ENCODE measurements at places on chromosomes 1 and 21.

- no peak for DNase-seq
Measured at GRCh38 chr1:63074321-63074720, 248.0 kb upstream of the FOXD3 start.

DNA sequence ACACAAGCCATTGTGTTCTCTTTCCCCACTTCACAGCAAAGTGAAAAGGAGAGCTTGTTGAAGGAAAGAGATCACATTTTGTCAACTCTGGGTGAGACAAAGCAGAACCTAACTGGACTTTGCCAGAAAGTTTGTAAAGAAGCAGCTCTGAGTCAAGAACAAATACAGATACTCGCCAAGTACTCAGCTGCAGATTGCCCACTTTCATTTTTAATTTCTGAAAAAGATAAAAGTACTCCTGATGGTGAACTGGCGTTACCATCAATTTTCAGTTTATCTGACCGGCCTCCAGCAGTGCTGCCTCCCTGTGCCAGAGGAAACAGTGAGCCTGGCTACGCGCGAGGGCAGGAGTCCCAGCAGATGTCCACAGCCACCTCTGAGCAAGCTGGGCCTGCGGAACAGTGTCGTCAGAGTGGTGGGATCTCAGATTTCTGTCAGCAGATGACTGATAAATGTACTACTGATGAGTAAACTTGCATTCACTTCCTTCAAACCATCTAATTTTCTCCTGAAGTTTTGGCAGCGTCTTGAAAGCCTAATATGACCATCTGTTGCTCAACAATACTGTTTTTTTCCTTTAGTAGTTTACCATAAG lies 43.7 kb downstream of the BACH1 start:
- DNase-seq, result no peak

DNA sequence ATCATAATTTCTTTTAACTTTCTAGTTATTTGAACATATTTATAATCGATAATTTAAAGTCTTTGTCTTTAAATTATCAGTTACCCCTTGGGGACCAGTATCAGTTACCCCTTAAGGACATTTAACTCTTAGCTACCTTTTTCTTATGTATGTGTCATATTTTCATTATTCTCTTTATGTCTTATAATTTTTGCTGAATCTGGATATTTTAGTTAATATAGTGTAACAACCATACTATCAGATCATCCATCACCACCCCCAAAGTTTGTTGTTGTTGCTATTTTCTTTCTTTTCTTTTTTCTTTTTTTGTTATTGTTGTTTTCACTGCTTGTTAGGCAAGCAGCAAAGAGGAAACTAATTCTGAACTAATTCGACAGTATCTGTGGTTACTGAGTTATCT lies 57.0 kb upstream of the TNFSF18 start:
- DNase-seq, result no peak

DNA sequence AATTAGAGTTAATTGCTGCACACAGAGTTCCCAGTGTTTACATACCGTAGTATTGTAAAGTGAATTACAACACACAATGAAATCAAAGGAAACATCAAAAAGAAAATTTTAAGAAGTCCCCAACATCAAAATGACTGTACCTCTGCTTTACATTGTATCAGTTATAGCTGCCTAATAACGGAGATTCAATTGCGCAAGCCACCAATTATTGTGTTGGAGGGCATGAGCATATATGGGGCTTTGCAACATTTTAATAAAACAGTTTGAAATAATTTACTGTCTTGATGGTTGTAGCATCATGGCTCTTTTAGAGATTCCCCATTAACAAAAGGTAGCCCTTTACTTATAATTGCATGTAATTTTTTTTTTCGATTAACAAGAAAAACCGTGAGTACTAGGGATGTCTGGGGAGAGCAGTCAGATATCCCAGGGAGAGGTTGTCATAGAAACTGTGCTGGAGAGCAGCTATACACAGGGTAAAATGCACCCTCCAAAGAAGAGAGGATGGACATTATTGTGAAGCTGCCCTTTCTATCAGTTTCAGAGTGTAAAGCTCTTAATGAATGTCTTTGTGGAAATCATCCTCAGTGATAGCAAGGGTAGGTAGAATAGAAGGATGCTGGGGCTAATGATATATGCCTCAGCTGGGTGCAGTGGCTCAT lies 55.9 kb upstream of the BTG3 start:
- DNase-seq, result no peak

- no peak for DNase-seq
Measured at GRCh38 chr21:46179708-46180078, 4.6 kb downstream of the SPATC1L start.

DNA sequence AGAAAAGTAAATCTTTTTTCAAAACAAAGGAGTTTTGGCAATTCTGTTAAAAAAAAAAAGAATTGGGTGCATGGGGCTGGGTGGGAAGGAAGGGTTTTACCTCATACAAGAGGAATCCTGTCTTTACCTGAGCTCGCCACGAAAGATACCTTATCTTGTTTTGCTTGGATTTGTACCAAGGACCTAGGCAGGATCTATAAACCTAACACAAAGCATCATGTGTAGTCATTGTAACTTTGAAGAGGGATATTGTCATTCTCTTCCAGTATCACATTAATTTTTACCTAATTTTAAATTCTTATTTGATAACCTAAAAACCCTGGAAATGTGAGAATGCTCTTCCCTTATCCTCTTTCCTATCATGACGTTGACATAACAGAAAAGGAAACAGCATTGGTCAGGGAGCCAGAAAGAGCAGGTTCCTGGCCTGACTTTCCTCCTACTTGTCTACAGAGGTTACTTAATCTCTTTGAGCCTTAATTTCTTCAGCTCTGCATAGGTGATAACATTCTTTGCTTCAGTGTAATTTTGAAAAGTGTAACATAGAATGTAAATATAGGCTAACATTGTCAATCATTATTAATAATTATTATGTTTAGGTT lies 4.0 kb upstream of the LAMC1 start:
- DNase-seq, result no peak

DNA sequence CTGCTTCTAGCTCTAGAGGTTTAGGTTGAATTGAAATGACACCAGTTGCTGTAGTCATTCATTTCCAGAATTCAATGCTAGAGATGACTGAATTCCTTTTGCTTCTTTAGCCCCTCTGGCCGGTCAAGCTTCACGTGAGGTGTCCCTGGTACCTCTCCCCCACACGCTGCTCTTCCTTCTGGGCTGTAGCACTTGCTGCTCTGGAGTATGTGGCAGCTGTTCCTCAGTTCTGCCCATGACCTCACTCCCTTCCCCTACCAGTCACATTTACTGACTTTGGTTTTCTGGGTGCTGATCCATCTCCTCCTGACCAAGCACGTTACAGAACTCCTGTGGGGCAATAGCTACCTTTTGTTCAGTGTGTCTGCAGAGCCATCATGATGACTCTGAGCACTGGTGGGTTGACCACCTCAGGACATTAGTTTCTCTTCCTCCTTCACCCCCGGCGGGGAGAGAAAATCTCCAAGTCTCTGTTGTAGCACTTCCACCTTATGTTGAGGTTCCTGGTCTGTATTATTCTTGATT lies 128.1 kb downstream of the HHAT start:
- no peak for DNase-seq

DNA sequence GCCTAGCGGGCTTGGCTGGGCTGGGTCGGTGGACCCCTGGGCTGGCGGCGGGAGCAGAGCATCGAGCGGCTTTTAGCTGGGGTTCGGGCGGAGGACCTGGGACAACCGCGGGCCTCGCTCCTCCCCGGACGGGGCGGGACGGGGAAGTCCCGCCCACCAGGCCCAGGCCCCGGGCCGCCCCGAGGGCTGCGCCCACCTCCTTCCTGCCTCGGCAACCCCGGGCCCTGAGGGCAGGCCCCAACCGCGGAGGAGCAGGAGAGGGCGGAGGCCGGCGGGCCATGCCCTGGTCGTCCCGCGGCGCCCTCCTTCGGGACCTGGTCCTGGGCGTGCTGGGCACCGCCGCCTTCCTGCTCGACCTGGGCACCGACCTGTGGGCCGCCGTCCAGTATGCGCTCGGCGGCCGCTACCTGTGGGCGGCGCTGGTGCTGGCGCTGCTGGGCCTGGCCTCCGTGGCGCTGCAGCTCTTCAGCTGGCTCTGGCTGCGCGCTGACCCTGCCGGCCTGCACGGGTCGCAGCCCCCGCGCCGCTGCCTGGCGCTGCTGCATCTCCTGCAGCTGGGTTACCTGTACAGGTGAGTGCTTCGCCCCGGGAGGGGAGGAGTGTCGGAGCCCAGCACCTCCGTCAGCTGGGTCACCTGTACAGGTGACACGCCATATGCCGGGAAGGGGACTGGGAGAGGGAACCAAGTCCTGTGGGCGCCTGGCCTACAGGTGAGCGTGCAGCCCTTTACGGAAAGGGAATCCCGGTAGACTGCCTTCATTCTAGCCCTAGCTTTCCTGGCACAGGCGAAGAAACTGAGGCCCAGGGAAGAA lies at the start of gene XKR8:
Gene XKR8, plus strand, starts transcription at position 182 of the 812 bp plus-strand sequence. Its CDS starts 97 bp downstream, at position 279.
- DNase-seq, result peak; percentile 54

GRCh38 chr1:60969971-60970509 lies 112.3 kb upstream of the NFIA start:
- peak; percentile 52 for DNase-seq

DNA sequence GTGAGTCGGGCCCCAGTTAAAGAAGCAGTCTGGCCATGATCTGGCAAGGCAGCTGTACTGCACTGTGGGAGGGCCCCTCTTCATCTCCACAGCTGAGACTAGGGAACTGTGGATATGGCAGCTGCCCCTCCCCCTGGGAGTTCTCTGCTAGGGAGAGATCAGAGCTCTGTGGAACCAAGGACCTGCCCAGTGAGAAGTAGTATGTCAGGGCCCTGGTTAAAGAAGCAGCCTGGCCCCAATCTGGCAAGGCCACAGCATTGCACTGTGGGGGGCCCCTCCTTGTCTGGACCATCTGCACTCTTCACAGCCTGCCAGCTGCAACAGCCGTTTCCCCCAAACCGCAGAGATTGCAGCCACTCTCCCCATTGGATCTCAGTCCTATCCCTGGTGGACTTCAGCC lies 208.5 kb downstream of the DNAH14 start:
- no peak for DNase-seq

- DNase-seq, result peak; percentile 51
Measured at GRCh38 chr1:26012864-26013263, 8.7 kb upstream of the EXTL1 start.

DNA sequence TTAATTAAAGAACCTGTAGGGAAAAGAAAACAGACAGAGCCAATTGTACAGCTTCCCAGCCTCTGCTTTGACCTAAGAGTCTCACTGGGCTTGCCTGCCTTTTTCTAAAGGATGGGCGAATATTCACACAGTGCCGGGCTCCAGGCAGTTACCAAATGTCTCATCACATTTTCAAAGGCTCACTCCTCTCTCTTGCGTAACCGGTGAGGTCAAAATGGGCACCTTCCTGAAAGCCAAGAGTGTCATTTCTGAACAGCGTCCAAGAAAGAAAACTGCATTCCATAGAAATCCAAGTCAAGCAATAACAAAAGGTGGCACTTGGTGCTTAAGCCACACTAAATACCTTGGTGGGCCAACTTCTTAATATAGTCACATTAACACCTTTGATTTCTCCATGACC lies 710 bp upstream of the PALMD start:
- DNase-seq, result no peak

GRCh38 chr1:176119549-176119948 lies 87.5 kb downstream of the COP1 start:
- DNase-seq, result no peak

- DNase-seq, result no peak
Measured at GRCh38 chr1:168371477-168371876, 90.8 kb downstream of the TBX19 start.

DNA sequence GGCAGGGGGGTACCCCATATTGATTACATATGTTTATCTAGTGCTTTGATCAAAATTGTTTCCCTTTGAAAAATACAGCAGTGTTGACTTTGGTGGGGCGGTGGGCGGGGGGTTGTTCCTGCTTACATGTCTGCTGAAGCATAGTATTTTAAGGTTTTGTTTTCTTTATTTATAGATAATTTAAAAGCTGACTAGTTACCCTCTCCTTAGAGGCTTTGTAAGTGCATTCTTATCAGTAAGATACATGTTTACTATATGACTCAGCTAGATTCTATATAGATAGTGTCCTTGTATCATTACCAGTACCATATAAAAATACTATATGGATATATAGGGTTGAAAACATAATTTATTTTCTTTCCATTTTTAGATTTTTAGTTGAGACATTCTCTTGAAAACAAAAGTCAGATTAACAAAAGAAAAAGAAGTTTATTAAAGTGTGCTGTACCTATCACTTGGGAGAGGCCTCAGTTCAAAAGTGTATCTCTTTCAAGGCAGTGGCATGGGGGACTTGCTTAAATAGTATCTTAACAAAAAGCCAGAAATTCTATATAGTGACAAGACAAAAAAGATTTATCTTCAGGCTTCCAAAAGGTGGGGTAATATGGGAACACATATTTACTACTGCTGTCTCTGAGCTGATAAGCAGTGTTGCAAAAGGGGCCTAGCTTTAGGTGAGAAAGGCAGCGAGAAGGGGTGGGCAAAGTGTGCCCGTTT lies 79.0 kb downstream of the HS2ST1 start:
- no peak for DNase-seq

DNA sequence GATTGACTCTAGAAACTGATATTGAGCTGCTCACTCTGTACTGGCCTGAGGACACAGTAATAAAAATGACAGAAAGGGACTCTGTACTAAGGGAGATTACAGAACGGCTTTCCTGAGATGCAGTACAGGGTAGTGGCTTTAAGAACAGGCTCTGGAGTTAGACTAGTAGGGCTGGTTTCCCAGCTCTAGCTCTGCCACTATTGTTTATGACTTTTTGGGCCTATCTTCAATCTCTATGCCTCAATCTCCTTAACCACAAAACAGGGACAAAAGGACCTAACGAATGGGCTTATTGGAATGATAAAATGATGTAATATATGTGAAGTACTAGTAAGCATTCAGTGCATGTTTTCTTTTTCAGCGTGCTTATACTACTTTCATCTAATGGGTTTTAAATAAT lies 1.4 kb downstream of the DEPDC1 start:
- DNase-seq, result no peak

DNA sequence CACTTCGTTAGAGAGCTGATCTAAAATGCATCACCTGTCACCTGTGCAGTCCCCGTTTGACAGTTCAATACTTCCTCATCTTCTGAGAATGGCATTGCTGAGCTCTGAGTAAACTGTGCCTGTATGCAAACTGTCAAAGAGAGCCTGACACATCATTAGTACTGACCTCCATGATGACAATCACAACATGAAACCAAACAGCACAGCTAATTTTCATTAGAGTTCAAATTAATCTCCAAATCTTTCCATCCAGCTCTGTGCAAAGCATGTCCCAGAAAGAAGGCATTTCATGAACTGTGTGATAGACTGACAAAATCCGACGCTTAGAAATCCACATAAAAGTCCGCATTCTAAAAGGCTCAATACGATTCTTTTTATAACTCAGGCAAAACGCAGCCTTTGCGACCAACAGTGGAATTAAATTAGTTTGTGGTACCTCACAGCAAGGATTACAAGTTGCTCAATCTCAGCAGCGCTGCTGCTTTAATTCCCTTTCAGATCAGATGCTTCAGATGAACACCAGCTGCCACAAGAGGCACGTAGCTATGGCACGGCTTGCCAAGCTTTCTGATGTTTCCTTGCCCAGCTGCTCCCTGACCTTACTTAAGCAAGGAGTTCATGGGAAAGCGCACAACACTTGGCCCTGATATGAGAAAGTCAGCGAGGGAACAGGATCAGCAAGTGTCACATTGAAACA lies 765.5 kb upstream of the PRMT6 start:
- no peak for DNase-seq
